Stimulated activated CD4-positive, alpha-beta T cell treated with anti-CD3 and anti-CD28 coated beads, Interleukin-2, amount 100 ng/mL, for 48 hours (primary cell): ENCODE measurements at places on chromosomes 12 and 14.

- no peak for DNase-seq
These were observed 176.9 kb upstream of the HIF1A start for GRCh38 chr14:61518403-61518802.

DNA sequence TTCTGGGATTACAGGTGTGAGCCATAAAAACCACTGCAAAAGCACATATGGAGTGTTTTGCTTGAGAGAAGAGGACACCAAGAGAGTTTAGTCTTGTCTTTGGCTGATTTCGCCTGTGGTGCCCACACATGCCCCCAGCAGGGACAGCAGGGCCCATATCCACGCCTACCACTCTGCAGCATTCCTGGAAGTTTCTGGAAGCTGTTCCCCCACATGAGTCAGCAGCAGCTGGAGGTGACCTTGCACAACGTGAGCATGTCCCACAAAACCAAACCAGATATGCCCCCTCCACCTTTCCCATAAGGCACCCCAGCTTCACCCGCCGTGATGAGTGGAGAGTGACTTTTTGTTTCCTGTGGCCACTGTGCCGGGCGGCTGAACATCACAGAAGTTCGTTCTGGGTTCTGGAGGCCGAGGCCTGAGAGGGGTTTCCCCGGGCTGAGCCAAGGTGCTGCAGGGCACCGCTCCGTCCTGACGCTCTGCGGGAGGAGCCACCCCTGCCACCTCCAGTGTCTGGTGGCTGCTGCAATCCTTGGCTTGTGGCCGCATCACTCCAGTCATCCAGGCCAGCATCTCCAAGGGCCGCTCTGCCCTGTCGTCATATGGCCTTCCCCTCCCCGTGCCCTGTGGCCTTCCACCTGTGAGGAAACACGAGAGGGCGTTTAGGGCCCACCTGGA is 4.7 kb downstream of the ASPG start:
- no peak for DNase-seq

- DNase-seq = no peak
These were observed 1.2 kb upstream of the TRHDE start for GRCh38 chr12:72270961-72271360.

GRCh38 chr14:103091041-103091882 is 3.3 kb upstream of the EXOC3L4 start:
- DNase-seq = peak; percentile 71

GRCh38 chr14:30620178-30620577 is 1.9 kb upstream of the SCFD1 start:
- DNase-seq = no peak
